Activated CD4-positive, alpha-beta T cell treated with anti-CD3 and anti-CD28 coated beads for 24 hours (primary cell): ENCODE measurements at places on chromosomes 4 and X.

- DNase-seq, result no peak
Observed at GRCh38 chrX:135431886-135432285, 10.1 kb downstream of the SMIM10L2A start.

DNA sequence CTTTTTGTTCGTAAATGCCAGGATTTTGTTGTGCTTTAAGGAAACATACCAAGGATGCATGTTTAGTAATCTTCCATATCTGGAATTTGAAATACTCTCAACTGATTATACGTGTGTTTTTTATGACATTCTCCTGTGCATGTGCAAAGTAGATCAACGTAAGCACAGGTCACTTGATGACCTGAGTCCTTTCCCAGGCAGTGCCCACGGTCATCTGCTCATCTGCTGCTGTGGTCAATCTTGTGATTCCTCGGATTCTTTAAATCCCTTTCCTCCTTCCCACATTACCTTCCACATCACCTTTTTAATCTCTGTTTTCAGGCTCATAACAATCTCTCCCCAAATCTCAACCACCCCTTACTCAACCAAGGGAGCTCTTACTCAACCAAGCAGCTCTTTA, 104.1 kb downstream of the RASL11B start:
- no peak for DNase-seq

DNA sequence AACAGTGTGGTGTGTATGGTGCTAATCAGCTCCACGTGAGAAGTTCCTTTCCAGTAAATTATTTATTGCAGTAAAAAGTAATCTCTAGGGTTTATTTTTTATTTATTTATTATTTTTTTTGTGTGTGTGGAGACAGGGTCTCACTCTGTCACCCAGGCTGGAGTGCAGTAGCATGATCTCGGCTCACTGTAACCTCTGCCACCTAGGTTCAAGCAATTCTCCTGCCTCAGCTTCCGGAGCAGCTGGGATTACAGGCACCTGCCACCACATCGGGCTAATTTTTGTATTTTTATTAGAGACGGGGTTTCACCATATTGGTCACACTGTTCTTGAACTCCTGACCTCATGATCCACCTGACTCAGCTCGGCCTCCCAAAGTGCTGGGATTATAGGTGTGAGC, 606.9 kb downstream of the PCDH7 start:
- DNase-seq, result no peak

GRCh38 chrX:117038918-117039440, 576.2 kb upstream of the CT83 start:
- no peak for DNase-seq

DNA sequence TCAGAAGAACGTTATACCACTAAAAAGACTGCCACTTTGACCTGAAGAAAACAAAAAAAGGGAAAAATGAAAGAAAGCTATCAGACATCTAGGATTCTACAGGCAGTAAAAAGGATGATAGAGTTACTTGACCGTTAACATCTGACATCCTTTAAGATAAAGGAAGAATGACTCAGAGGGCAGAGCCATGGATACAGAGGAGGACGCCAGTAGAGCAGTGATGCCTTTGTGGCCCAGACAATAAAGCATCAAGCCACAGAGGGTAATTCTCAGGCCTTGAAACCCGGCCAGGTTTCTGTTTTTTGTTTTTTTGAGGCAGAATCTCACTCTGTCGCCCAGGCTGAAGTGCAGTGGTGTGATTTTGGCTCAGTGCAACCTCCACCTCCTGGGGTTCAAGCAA, 9.5 kb upstream of the BEX1 start:
- DNase-seq, result no peak

GRCh38 chrX:41209853-41210252, 124.1 kb upstream of the DDX3X start:
- DNase-seq, result no peak

GRCh38 chr4:187547316-187547715, 448.3 kb upstream of the ZFP42 start:
- no peak for DNase-seq

DNA sequence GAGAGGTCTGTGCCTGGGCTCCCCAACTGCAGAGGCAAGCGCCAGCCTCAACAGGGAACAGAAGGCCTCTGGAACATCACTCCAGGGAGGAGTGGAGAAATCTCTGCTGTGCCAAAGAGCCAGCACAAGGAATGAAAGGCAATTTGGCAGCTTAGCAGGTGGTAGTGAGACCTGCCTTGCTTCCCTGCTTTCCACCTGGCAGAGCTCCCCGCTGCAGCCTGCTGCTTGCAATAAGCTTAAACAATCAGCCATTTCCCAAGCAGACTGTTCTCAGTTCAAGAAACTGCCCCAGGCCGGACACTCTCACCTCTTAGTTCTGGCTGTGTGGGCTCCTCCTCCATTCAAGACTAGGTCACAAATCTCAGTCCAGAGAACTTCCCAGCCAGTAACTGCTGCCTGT, 370.6 kb downstream of the MAGEB5 start:
- DNase-seq, result no peak

DNA sequence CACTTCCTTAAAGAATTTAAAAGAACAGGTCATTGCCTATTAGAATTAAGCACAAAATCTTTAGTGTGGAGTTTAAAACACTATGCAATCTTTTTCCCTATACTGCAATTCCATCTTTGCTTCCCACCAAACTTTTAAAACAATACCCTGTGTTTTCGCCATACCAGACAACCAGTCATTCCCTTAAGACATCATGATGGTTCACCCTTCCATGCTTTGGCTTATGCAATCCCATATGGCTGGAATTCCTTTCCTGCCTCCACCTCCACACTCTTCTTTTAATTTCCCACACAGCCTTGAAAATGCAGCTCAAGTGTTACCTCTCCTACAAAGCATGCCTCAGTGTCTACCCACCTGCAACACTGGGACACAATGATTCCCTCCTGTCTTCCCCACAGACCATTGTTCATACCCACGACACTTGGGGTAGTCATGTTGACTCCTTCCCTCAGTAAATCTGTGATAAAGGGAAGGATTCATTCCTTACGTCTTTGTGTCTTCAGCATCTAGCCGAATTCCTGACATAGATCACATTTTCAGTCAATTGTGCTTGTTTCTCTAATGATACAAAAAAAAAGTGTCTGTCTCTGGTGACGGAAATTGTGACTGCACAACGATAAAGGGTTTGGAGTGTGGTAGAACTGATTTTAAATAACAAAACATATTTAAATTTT, 166.3 kb downstream of the FNIP2 start:
- DNase-seq, result no peak

DNA sequence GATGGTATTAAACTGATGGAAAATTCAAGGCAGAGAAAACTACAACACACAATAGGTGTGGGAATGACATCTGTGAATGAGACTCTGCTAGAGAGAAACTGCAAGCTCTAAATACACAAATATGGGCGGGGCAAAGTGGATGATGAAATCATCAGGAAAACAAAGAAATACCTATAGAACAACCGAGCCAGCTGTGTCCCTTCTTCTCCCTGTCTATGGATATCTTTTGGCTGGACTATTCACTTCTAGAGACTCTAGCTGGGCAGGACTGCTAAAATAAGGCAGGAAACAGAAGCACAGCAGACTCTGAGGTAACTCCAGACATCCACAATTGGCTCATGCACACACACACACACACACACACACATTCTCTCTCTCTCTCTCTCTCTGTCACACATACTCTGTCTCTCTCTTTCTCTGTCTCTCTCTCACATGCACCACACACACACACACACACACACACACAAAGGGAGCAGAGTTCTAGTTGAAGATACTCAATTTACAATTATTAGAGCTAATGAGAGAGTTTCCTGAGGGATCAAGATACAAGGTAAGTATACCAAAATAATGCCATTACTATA, 27.2 kb upstream of the EDNRA start:
- DNase-seq, result no peak

- DNase-seq, result peak; percentile 3
Observed at GRCh38 chrX:110317061-110317819, 645 bp downstream of the AMMECR1 start.

GRCh38 chrX:46236411-46236810, 308.8 kb downstream of the ZNF674 start:
- no peak for DNase-seq

DNA sequence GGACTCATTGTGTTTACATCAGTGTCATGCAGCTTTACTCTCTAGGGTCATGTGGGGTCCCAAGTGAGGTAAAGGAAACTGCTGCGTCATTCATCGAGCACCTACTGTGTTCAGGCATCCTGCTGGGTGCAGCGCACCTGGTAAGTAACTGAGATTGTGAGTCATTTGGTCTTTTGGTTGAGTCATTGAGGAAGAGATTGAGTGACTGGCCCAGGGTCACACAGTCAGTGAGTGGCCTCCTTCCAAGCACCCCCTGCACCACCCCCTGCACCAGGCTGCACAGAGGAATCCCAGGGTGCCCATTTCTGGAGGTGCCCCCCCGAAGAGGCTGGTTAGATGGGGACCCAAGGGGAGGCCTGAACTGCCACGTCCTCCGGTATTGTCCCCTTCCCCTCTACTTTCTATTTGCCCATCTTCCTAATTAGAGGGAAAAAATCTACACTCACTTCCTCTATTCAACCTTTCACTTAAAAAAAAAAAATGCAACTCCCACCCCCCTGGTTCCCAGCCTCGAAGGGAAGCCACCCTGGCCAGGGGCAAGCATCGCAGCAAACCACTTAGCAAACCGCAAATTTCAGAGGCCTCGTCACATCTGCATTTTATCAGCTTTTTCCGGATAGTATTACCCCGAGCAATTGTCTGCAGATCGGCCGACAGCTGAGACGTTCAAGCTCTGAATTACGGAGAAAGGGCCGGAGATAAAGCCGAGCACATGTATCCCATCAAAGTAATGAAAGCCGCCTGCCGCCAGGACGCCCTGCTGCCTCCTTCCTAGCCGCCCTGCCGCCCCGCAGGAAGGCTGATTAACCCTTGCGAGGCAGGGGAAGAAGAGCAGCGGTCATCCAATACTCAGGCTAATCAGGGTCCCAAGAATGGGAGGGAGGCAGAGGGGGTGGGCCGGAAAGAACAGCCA, 96.3 kb upstream of the MSX1 start:
- no peak for DNase-seq

DNA sequence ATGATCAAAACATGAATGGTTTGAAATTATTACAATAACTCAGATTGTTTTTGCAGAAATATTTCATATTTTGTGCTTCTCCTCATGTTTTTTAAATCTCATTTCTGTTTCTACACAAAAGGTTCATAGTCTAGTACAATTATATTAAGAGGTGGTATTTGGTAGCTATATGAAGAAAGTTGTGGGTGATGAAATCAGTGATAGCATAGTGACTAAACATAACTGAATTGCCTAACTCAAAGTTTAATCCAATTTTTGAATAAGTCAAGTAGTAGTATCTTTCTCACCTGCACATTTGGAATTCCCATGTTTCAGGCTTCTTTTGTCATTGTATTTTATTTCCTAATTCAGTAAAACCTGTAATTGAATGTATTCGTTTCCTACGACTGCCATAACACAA, 648.7 kb downstream of the GRID2 start:
- no peak for DNase-seq

DNA sequence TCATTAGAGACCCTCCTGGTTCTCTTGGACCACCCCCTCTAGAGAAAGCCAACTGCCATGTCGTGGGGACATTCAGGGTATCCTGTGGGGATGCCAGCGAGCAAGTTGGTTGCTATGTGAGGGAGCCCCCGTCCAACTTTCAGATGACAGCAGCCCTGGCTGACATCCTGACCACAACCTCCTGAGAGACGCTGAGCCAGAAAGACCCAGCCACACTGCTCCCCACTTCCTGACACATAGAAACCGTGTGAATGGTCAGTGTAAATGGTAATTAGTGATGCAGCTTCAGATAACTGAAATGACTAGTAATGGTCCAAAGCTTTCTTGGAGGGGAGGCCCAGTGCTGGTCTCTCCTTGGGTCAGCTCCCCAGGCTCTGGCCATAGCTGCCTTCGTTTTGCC, 10.8 kb downstream of the CLCN4 start:
- no peak for DNase-seq

DNA sequence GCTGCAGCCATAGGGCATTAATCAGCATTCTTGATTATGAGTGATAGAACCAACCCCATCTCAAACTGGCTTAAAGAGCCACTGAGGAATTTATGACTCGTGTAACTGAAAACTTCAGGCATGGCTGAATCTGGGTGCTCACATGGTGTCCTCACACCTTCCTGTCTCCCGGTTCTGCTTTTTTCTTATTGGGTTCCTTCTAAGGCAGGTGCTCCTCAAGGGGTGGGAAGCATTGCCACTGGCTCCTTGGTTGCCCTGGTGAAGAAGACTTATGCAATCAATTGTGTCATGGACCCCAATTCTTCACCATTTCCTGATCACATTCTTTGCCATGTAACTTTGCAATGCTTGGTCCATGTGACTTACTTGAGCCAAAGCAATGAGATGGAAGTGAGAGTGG, 4.3 kb upstream of the ZCCHC4 start:
- DNase-seq, result no peak

DNA sequence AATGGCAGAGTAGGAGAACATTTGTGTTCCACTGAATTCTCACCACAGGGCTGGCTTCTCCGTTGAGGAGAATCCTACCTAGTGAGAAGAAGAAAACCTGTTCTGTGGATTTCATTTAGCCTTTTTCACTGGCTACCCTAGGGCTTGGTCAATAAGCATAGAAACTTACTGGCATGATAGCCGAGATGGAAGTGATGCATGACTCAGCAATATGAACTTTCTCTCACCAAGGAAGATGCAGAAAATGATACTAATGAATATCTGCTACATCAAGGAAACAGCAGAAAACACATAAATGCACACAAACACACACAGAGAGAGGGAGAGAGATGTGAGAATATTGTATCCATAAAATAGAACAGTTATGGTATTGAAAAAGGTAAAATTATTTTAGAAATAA, 216.3 kb downstream of the HHIP start:
- no peak for DNase-seq

DNA sequence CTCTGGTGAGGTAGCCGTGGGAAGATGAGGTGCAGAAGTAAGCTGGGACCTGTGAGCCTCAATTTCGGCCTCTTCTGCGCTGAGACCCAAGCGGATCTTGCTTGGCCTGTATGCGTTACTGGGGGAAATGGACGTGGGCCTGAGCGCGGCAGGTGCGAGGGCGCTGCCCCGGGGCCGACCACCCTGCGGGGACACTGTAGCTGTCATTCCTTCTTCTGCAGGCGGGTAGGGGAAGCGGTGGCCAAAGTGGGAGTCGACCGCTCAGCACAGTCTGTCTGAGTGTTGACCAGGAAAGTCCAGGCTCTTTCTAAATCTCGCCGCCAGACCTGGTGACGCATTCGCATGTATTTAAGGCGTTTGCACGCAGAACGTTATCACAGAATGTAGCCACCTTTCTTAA, 3.3 kb upstream of the LRAT start:
- no peak for DNase-seq

- DNase-seq, result no peak
Observed at GRCh38 chr4:181307824-181308223, 935.4 kb upstream of the TENM3 start.

- DNase-seq, result no peak
Observed at GRCh38 chrX:148659481-148659880, 159.1 kb downstream of the AFF2 start.

DNA sequence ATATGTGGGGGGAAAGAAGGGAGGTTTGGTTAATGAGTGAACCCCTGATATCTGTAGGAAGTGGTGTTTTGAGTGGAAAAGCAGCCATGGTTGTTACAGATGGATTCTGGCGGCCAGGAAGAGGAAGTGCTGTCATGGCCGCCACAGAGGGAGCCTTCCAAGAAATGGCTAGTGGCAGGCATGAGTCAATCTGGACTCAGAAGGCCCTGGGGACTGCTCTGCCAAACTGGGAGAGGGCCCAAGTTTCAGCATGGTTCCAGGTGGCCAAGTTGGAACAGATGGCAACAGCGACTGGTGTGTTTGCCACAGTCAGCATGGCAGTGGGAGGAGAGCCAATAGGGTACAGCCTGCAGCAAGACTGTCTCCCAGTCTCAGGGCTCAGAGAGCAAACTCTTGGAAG, 32.5 kb downstream of the ETDB start:
- DNase-seq, result no peak
